ENCODE measurements at places on chromosomes 4 and X. TPM values are rescaled to one million over a fixed set of nuclear protein-coding genes. Genes with fewer than 3 reads are reported as not detected.

The PPM1K gene
- total RNA-seq = 101 TPM

The C4orf50 gene
- total RNA-seq = 1.0 TPM

The SMIM9 gene
- total RNA-seq = not detected

The H2BW2 gene
- not detected for total RNA-seq

Measured in activated CD4-positive, alpha-beta memory T cell treated with anti-CD3 and anti-CD28 coated beads, Interleukin-2, amount 10 ng/mL, durations not matched to agents 7 days and 5 days (primary cell).